ENCODE measurements at places on chromosomes 11 and 22.
A peak's percentile ranks its signal among the peaks of the same experiment; 100 is the strongest.

DNA sequence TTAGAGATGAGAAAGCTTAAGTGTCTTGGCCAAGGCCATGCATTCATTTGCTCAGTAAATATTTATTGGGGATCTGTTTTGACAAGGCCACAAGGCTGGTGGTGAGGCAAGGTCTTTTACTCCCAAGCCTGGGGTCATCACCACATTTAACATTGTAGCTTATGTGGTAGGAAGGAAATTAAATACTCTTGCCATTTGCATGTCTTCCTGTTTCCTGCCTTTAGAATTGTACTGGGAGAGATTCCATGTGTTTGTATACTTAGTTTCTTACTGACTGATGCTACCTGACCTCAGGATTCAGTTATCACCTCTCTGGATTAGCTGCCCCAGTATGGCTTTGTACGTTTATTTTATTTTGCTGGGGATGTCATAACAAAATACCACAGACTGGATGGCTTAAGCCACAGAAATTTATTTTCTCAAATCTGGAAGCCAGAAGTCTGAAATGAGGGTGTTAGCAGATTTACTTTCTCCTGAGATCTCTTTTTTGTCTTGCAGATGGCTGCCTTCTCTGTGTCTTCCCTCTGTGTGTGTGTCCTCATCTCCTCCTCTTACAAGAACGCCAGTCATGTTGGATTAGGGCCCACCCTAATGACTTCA, 44.8 kb downstream of the SPECC1L start:
- no peak for DNase-seq

DNA sequence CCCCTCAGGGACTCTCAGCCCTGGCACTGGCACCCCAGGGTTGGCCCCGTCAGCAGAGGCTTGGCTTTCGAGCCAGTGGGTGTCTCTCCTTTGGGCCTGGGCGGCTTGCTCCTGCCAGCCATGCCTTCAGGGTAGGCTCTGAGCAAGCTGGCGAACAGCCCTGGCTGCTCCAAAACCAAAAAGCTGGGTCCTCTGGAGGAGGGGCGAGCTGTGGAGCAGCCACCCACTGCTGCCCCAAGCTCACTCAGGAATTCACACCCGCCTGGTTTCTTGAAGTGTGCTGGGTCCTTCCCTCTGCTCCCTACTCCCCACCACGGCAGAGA, 6.2 kb downstream of the YDJC start:
- DNase-seq, result no peak

DNA sequence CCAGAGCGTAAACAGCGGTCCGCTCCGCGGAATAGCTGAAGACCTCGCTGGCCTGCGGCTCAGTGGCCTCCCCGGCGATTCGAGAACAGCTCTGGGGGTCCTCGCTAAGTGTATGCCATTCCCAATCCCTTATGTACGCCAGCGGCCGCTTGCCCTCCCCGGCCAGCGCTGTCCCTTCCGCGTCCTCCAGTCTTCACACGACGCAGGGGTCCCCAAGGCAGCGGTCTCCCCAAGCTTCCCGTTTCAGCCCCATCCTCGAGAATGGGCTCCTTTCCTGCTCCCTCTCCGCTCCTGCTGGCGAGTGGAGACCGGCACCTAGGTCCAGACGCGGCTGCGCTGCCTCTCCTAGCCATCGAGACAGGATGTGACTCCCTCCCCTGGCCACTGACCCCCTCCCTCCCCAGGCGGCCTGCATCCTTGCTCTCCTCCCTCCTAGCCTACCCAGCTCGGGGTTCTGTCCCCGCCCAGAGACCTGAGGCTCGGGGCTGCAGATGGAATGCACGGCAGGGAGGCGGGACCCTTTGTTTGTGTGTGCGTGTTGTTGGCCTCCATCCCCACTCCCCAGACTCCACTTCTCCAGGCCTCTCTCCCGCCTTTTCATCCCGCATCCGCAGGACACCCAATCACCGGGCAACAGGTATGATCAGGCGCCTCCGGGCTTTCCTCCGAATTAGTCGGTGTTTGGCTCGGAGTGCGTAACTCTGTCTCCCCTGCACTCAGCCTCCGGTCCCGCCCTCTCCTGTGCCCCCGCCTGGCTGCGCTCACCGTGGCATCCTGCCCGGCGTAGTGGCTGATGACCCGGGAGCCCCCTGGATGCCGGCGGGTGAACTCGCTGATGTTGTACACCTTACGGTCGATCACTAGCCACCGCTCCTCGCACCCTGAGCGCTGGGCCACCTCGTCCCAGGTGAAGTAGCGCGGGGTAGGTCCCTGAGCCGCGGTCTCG, 740 bp downstream of the FADS1 start:
- DNase-seq, result no peak

- no peak for DNase-seq
These were observed 306.9 kb downstream of the JRKL start for GRCh38 chr11:96696731-96697130.

GRCh38 chr22:30887453-30887852, 81.1 kb downstream of the MORC2 start:
- no peak for DNase-seq

GRCh38 chr22:30045494-30045887, 34.8 kb upstream of the HORMAD2 start:
- no peak for DNase-seq

- DNase-seq, result no peak
These were observed 152.8 kb upstream of the ZBED5 start for GRCh38 chr11:11010624-11011127.

DNA sequence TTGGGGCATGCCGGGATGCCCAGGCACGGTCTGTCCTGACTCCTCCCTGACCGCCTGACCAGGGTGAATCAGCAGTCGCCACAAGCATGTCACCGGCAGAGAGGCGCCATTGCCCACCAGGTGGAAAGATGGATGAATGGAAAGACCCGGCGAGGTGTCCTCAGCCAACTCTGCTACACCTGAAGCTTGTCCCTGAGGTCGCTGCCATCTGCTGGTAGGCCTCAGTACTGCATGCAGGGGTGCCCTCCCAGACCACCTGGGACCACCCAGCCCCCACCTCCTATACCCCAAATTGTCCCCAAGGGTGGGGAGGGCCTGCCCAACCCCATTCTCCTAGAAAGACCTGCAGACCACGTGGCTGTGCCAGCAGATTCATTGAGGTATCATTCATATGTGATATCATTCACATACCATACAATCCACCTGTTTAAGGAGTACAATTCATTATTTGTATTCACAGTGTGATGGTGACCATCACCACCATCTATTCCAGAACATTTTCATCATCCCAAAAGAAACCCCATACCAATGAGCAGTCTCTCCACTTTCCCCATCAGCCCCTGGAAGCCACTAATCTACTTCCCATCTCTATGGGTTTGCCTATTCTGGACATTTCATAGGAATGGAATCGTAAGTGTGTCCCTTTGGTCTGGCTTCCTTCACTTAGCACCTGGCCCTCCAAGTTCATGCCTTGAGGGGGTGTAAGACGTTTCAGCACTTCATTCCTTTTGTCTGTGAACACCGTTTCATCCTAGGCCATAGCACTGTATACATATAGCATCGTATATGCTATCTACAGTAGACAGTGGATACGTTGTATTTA, 17.5 kb downstream of the FGF3 start:
- DNase-seq, result no peak

GRCh38 chr11:13261591-13262061, 16.0 kb upstream of the BMAL1 start:
- DNase-seq, result no peak

GRCh38 chr11:93491973-93492372, 51.2 kb downstream of the SMCO4 start:
- DNase-seq, result no peak

GRCh38 chr11:66408488-66409214, 12.2 kb upstream of the NPAS4 start:
- DNase-seq, result peak; percentile 84

DNA sequence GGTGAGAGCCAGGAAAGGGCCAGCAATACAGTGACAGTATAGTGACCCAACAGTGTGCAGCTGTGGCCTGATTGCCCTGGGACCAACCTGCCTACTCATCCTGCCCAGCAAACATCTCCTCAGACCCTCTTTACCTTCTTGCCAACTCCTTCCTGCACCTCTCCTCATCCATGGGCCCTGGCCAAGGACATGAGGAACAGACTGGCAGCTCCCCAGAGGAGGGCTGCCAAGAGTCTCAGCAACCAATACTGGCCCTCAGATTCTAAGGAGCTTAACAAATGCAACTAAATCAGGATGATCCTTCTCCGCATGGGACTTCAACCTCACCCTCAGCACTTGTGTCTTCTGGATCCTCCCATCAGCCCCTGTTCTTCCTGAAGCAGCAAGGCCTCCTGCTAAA, 77.0 kb downstream of the RPL27A start:
- DNase-seq, result no peak

- no peak for DNase-seq
These were observed 1.3 kb downstream of the HIRA start for GRCh38 chr22:19429950-19430889.

DNA sequence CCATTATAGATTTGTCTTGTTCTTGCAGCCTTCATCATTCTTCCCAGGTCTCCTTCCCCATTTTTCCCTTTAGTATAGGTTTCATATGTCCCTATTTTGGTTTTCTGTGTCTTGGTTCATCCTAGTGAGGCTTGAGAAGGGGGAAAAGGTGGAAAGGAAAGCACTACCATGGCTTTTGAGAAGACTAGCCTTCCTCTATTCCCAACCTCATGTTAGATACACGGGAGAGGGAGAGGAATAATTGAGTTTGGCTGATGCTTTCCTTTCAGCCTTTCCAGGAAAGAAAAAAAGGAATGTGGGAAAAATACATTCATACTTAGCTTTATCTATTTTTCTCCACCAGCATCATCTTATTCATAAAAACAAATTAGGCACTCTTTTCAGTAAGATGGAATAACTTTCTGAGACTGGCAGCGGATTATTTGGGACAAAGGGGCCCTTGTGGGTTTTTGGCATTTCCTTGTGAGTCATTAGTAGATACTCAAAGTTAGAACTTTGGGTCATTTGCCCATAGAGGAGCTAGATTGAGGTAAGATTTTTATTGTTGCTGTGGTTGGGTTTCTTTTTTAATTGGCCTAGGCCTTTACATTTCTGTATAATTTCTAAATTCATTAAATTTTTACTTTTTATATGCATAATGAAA, 23.8 kb downstream of the CAPRIN1 start:
- no peak for DNase-seq
